Urinary bladder (tissue), 4 donors: ENCODE measurements at places on chromosomes 6 and 20. TPM values are rescaled to one million over a fixed set of nuclear protein-coding genes. Genes with fewer than 3 reads are reported as not detected.

- DNase-seq: no peak
Measured at GRCh38 chr6:16229700-16230099, 8.7 kb upstream of the GMPR start.

GRCh38 chr6:96683819-96684528 lies 121.0 kb downstream of the FHL5 start:
- DNase-seq: no peak

- DNase-seq: no peak
Measured at GRCh38 chr20:37453288-37453687, 67.8 kb upstream of the NNAT start.

GRCh38 chr6:45667300-45667699 lies 289.6 kb upstream of the SUPT3H start:
- no peak for DNase-seq

DNA sequence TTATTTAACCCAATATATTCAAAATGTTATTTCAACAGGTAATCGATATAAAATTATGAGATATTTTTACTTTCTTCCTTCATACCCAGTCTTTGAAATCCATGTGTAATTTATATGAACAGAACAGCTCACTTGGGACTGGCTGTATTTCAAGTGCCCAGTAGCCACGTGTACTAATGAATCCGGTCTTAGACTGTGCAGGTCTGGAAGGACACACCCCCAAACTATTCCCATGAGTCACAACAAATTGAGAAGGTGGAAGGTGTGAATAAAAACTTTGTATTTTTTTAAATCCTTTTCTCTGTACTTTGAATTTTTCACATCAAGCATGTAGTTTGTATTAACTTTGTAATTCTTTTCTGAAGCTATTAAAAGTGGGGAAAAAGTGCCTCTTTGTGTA lies 2.8 kb downstream of the UNC5CL start:
- no peak for DNase-seq

GRCh38 chr6:113857556-113858479 lies 673 bp downstream of the MARCKS start:
- DNase-seq: peak; percentile 49

- DNase-seq: no peak
Measured at GRCh38 chr6:38095054-38095453, 275.5 kb downstream of the ZFAND3 start.

DNA sequence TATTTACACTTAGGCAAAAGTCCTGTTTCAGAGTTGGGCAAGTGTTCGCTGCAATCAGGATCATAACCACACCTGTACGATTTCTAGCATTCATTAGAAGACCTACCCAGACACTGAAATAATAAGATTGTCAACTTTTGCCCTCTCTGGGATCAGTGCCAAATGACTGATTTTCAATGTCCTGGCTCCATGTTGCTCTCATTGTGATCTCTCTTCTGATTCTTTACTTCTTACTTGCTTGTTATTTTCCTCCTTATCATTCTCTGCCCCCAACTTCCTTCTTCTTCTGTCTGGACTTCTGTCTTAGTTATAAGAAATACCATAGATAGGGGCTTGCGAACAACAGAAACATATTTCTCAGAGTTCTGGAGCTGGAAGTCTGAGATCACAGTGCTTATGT lies 94.4 kb upstream of the BMP2 start:
- DNase-seq: no peak

DNA sequence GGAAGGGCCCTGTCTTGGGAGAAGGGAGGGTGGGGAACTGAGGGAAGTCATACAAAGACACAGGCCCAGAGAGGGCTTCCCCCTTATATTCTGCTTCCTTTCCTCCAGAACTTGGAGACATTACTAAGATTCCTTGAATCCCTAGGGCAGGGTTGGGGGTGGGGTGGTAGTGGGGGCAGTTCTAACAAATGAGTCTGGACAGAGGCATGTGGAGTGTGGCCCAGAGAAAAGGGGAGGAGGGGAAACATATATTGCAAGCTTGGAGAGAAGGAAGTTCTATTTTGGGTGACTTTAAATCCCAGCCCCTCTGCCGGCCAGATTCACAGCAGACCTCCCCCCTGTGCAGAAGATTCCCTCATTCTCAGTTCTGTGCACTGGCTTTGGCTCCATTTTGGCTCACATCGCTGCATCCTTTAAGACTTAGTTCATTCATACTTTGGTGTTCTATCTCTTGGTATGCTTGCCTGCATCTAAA lies 43.7 kb downstream of the DAAM2 start:
- no peak for DNase-seq

- DNase-seq: no peak
Measured at GRCh38 chr6:110596354-110596753, 119.9 kb upstream of the SLC22A16 start.

DNA sequence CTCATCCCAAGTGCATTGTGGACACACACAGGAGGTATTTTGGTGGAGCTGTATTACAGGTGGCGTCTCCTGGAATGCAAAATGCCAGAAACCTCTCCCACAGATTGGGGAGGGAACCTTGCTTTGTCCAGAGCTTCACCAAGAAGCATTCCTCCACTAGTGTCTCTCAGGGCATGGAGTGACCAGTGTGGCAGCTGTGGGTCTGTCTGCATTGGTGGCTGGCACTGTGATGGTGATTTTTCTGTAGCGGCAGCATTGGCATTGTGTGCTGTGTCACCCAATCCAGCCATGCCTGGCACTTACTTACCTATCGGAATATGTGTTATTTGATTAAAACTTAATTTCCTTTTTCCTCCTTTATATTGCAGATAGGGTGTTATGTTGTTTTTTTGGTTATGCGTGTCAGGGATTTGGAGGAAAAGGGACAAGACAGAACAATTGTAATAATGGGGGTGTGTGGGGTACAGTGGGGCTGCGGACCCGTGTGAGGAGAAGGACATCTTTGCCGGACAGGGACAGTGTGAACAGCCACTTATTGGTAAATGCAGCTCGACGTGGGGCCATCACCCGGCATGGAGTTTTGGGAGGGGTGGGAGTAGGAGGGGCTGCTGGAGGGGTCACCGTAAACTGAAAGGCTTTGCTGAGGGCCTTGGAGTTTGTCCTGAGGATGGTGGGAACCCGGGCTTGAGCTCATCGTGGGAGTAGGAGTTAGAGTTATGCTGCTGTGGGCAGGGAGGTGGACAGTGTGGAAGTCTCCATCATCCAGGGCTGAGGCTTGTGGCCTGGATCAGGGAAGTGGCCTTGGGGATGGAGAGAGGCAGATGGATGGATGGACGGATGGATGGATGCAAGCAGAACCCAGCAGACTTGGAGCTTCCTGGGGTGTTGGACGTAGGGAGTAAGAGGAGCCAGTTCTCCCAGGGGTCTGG lies 105.0 kb downstream of the SYCP2 start:
- no peak for DNase-seq

GRCh38 chr6:75581231-75581630 lies 20.4 kb upstream of the SENP6 start:
- DNase-seq: no peak

XKR7 gene
- 0.03 TPM for polyA plus RNA-seq

DNA sequence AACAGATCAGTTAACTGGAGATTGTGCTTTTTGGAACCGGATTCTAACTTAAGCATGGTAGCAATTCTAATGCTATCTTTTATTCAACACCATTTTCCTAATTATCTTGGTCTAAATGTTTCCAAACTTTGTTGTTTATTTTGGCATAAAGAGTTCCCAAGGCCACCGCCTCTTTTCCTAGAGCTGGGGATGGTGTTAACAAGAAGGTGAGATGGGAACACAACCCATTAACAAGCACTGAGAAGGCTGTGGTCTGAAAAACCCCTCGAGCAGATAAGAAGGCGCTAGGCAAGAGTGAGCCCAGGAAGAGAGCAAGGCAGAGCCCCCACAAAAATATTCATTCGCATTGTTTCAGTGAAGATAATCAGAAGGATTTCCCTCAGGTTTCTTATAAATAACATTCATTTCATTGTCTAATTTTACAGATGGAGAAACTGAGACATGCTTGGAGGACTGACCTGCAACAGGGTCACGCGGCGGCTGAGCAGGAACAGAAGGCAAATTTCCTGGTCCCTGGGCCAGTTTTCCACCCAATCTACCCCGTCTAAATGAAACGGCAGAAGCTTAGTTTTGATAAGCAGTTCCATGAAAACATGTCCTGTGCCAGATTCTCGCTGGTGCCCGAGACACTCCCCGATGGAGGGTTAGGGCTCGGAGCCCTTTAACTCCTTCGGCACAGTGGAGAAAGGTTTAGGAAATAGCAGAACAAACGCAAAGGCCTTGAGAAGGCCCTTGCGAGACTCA lies 155.6 kb downstream of the FOXC1 start:
- no peak for DNase-seq

GRCh38 chr20:18524646-18525045 lies 16.9 kb downstream of the SEC23B start:
- DNase-seq: no peak

CLPSL2 gene
- polyA plus RNA-seq: not detected

DNA sequence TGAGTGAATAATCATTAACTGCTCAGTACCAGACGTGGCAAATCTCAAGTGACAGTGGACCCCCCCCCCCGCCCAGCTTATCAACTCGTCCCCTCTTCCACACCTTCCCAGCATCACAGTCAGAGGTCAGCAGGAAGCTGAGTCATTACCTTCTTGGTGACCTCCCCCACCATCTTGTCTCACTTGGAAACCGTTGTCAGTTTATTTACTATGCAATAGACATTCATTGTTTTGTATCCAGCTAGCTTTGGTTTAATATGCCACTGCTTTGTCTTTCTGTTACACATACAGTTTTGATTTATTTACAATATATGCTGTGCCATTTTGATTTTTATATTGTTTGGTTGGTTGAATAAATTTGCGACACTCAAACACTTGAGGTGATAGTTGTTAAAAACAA lies 158.1 kb downstream of the QKI start:
- no peak for DNase-seq

DNA sequence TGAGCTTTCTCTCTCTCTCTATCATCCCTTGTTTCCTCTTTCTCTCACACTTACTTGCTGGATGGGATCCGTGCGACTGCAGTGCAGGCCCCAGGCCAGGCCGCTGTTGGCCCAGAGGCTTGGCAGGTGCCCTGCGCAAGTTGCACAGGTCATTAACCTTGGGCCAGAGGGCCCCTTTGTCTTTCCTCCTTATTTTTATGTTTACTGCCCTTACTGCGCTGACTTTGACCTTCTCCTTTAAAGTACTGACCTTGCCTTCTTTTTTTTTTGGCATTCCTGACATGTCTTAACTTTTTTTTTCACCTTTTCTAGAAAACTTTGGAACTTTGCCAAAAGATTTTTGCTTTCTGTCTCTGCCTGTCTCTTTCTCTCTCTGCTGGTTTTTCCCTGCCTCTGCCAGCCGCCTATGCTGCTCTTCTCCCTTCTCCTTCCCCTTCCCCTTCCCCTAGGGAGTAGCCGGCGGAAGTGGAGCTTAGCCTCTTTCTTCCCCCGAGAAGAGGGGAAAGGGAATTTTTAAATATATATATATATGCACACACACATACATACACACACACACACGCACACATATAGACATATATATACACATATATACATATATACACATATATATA lies 59.6 kb upstream of the CDH4 start:
- no peak for DNase-seq

- DNase-seq: no peak
Measured at GRCh38 chr6:29749668-29750067, 26.4 kb downstream of the HLA-F start.

- DNase-seq: no peak
Measured at GRCh38 chr6:70538376-70538775, 28.4 kb upstream of the SDHAF4 start.

GRCh38 chr6:25275436-25275835 lies 3.7 kb upstream of the CARMIL1 start:
- DNase-seq: no peak

PNPLA1 gene
- 0.13 TPM for polyA plus RNA-seq

APOBEC2 gene
- polyA plus RNA-seq: 0.41 TPM

THEMIS gene
- 0.15 TPM for polyA plus RNA-seq

GRCh38 chr6:157756708-157757429 lies 66.2 kb upstream of the SNX9 start:
- DNase-seq: peak; percentile 47

LYRM4 gene
- 20.8 TPM for polyA plus RNA-seq

GRCh38 chr20:62246872-62247652 lies 8.7 kb downstream of the OSBPL2 start:
- no peak for DNase-seq

- DNase-seq: no peak
Measured at GRCh38 chr6:157432892-157433265, 51.9 kb downstream of the ZDHHC14 start.

GRCh38 chr6:157206359-157206815 lies 116.9 kb downstream of the TMEM242 start:
- DNase-seq: no peak

SMPDL3A gene
- 13.7 TPM for polyA plus RNA-seq

CHMP4B gene
- 193 TPM for polyA plus RNA-seq

BACH2 gene
- 0.90 TPM for polyA plus RNA-seq

GRCh38 chr6:8780653-8781052 lies 345.3 kb upstream of the SLC35B3 start:
- no peak for DNase-seq

DNA sequence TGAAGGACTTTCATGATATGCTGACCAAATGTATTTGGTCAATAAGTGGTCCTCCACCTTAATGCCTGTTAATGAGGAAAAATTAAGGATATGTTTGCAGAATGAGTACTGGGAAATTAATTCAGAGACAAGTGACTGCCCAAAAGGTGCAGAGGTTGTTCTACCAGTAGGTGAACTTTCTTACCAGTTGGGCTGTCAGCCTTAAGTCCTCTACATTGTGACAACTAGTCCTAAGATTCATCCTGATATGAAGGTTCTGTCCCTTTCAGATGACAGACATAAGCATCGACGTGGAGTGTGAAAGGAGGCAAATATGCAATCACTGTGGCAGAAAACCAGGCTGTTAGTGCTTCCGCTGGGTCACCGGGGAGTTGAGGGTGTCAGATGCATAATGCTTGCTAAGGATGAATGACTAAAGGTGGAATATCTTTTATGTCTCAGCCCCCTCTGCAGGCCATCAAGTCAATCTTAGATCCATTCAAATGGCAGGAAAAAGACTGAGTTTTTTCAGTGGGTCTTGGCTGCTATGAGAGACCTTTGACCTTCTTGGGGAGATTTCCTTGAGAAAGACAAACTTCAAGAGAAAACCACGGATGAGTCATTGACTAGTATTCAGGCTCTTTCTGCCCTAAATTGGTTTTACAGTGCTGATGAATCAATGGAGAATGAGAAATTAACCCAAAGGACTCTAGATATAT lies 226.0 kb downstream of the TPBG start:
- no peak for DNase-seq

HELZ2 gene
- polyA plus RNA-seq: 15.5 TPM

DNA sequence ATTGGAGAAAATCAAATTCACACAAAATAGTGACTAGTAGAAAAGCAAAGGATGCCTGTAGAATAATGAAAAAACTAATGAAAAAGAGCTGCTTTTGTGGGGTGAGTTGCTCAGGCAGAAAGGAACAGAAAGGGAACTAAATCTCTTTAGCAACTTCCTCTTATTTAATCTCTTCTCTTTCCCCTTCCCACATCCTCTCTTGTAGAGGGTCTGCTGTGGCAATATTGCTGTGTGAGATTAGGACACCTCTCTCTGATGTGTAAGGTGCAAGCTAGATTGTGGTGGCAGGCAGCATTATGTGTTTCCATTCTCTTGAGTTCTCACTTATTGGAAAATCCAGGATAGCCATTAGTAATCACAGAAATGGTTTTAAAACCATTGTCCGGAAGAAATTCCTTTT lies 49.7 kb downstream of the SYNE1 start:
- no peak for DNase-seq

RAD21L1 gene
- not detected for polyA plus RNA-seq

SLC17A3 gene
- not detected for polyA plus RNA-seq
